SJSA1 (cell line): ENCODE measurements at places on chromosomes 12 and 14. TPM values are rescaled to one million over a fixed set of nuclear protein-coding genes. Genes with fewer than 3 reads are reported as not detected.

GRCh38 chr12:109738878-109739665, 25.4 kb downstream of the FAM222A start:
- peak overlapping the region; percentile 28; the same call in 1 of the 2 replicates for H3K27ac ChIP-seq
- no peaks in the 10 kb centered on the region for H3K36me3 ChIP-seq
- H3K27me3 ChIP-seq = no peaks in the 10 kb centered on the region
- no peak overlapping the region for H3K4me3 ChIP-seq

GRCh38 chr14:100381395-100382105, 58.4 kb downstream of the SLC25A47 start:
- no peak overlapping the region for H3K4me3 ChIP-seq
- H3K4me1 ChIP-seq = peaks cover 15% of the 10 kb centered on the region
- no peak for DNase-seq
- H3K36me3 ChIP-seq = peaks cover 10% of the 10 kb centered on the region
- H3K27ac ChIP-seq = no peak overlapping the region
- H3K27me3 ChIP-seq = no peaks in the 10 kb centered on the region

- no peak overlapping the region for H3K27ac ChIP-seq
- peaks cover 14% of the 10 kb centered on the region for H3K4me1 ChIP-seq
- peaks cover 8% of the 10 kb centered on the region for H3K36me3 ChIP-seq
- no peak overlapping the region for H3K4me3 ChIP-seq
- no peaks in the 10 kb centered on the region for H3K27me3 ChIP-seq
Observed at GRCh38 chr14:39434401-39434800, 2.2 kb upstream of the FBXO33 start.

GRCh38 chr12:107778383-107779025, 4.0 kb downstream of the ASCL4 start:
- H3K27me3 ChIP-seq = peaks cover 47% of the 10 kb centered on the region
- no peak overlapping the region for H3K27ac ChIP-seq
- no peak overlapping the region for H3K4me3 ChIP-seq
- H3K36me3 ChIP-seq = no peaks in the 10 kb centered on the region
- no peaks in the 10 kb centered on the region for H3K4me1 ChIP-seq
- DNase-seq = no peak

Gene GPRC5D
- total RNA-seq = not detected in 2 replicates

DNA sequence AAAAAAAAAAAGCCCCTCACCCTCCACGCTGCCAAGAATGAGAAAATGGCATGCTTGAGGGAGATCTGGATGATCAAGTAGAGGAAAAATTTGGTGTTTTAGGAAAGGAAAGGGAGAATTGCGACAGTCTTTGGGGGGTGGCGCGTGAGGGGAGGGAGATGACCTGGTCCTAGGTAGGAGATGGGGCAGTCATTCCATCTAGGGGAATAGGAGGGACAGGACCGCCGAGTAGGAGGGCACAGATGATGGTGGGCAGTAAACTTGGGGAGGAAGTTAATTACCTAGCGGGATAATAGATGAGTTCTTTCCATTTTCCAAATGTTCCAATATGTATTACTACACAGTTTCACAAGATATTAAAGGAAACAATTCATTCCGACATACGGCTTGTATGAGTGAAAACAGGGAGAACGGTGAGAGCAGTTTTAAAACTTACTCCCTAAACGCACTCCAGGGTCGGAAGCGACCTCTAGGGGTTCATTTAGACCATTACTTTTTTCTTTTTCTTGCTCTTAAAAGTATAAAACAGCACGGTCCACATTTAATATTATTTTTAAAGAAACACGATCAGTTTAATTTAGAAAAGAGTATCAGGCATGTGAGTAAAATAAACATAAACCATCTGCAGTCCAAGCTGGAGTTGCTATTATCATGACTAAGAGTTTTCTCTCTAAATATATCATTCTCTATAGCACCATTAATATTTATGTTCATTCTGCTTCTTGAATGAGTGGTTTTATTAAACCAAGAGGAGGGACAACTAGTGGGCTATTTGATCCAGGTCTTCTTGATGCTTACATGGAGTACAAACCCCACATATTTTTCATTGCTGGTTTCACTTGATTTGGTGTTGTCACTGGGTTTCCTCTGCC, 3.0 kb upstream of the FNTB start:
- no peak overlapping the region for H3K27ac ChIP-seq
- no peaks in the 10 kb centered on the region for H3K36me3 ChIP-seq
- no peak overlapping the region for H3K4me3 ChIP-seq
- peaks cover 5% of the 10 kb centered on the region; the same call in 1 of the 2 replicates for H3K4me1 ChIP-seq

DNA sequence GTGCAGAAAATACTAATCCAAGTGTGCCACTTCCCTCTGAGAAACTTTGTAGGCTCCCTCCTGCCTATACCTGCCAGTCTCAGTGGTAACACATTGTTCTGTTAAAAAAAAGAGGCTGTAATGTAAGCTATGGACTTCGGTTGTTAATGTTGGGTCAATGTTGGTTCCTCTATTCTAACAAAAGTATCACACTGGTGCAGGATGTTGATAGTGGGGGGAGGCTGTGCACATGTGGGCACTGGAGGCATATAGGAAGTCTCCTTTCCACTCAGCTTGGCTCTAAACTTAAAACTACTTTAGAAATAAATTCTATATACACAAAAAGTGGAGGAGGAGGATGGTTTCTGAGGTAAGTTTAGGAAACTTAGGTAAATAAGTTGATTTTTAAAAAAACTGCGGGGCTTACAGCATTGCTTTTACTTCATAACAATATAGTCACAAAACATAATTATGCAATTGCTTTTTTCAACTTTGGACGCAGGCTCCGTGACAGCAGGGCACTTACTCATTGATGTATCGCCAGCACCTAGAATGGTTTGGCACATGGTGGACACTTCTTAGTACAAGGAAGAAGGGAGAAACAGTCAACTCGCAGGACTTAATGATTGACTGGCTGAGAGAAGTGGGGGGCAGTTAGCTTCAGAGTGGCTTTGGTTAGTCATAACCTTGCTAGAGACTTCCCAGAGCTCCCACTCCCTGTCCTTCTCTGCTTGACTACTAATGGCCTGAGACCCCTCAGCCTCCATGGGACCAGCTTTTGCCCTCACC, 7.9 kb upstream of the NYNRIN start:
- no peak overlapping the region for H3K4me3 ChIP-seq
- no peak for DNase-seq
- peaks cover 18% of the 10 kb centered on the region for H3K4me1 ChIP-seq
- no peaks in the 10 kb centered on the region for H3K36me3 ChIP-seq
- no peaks in the 10 kb centered on the region for H3K27me3 ChIP-seq
- no peak overlapping the region for H3K27ac ChIP-seq

Gene SAMD15
- 0.19 and 0.82 TPM in 2 replicates for total RNA-seq

Gene TAS2R46
- 0.89 and 6.9 TPM in 2 replicates for total RNA-seq

GRCh38 chr14:58098507-58098906, 53.5 kb downstream of the ARMH4 start:
- H3K27me3 ChIP-seq = peaks cover 17% of the 10 kb centered on the region
- DNase-seq = no peak

- H3K36me3 ChIP-seq = no peaks in the 10 kb centered on the region
- no peaks in the 10 kb centered on the region for H3K4me1 ChIP-seq
- DNase-seq = no peak
- no peak overlapping the region for H3K27ac ChIP-seq
- H3K4me3 ChIP-seq = no peak overlapping the region
Observed at GRCh38 chr14:28756884-28757570, 9.6 kb upstream of the FOXG1 start.

- H3K27me3 ChIP-seq = no peaks in the 10 kb centered on the region
- peaks cover 36% of the 10 kb centered on the region for H3K36me3 ChIP-seq
- no peak overlapping the region for H3K4me3 ChIP-seq
- H3K4me1 ChIP-seq = peaks cover 15% of the 10 kb centered on the region
- no peak overlapping the region for H3K27ac ChIP-seq
Observed at GRCh38 chr14:52914295-52914694, 36.6 kb downstream of the FERMT2 start.

Gene BCL11B
- total RNA-seq = 2.1 and 2.6 TPM in 2 replicates

DNA sequence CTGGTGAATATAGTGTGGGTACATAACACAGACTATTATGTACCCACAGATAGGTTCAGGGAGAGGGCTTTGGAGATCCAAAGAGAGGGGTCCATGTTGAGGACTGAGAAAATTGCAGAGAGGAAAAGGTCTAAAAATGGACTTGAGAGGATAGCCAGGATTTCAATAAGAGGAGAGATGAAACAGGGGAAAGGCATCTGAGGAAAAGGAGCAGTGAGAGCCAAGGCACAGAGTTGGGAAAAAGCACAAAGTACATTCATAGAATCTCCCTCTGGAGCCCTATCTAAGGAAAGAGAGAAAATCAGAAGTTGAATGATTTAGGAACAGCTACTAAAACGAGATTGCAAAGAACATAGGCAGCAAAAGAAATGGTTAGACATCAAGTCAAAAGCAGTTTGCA, 182.8 kb downstream of the SRGAP1 start:
- no peak overlapping the region for H3K27ac ChIP-seq

DNA sequence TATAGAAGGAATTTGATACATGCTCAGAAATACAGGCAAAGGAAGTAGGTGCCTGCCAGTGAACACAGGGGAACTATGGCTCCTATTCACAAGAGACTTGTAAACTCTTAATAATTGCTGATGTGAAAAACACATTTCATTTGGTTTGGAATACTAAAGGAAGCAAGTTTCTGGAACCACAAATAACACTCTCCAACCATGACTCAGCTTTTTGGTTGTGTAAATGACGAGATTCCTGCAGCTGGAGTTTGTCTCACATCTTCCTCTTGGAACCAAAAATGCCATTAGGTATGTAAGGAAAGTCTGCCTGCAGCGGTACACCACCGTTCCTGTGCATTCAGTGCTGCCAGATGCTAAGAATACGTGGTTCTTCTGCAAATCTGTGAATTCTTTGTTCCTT, 4.5 kb upstream of the OR11H6 start:
- no peaks in the 10 kb centered on the region for H3K36me3 ChIP-seq
- no peak overlapping the region for H3K4me3 ChIP-seq
- no peak overlapping the region for H3K27ac ChIP-seq
- H3K27me3 ChIP-seq = no peaks in the 10 kb centered on the region
- DNase-seq = no peak

Gene RPS6KL1
- not detected in 2 replicates for total RNA-seq

DNA sequence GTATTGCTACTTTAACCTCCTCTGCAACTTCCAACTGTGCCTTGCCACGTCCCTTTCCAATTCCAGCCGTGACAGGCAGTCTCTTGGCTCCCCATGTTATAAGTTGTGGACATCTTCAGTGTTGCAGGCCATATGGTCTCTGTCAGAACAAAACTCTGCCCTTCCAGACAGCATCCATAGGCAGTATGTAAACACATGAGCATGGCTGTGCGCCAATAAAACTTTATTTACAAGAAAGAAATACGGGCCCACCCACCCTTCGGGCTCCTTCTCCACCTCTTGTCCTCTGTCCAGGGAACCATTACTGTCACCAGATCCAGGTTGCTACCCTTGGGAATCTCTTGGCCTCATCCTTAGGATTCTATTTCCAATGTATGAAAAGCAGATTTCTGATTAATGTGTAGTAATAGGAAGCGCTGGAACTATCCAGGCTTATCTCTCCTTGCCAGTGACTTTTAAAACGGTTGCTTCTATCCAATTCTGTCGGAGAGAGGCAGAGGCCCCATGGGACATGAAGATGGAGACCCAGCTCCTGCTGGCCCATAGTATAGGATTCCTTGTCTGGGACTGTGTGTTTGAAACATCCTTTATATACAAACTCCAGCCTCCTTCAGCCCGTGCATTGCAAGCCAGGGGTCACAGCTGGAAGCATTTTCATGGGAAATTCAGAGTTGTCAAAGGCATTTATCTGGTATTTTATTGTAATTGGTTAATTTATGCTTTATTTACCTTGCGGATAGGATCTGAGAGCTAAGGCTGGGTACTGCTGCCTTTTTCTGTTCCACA, 114.4 kb downstream of the ZNF664 start:
- no peaks in the 10 kb centered on the region for H3K4me1 ChIP-seq
- H3K27me3 ChIP-seq = no peaks in the 10 kb centered on the region
- DNase-seq = no peak
- H3K36me3 ChIP-seq = no peaks in the 10 kb centered on the region
- no peak overlapping the region for H3K27ac ChIP-seq

- no peak overlapping the region for H3K27ac ChIP-seq
- no peaks in the 10 kb centered on the region for H3K36me3 ChIP-seq
- peak; percentile 85 for DNase-seq
Observed at GRCh38 chr12:46459861-46460545, 87.4 kb upstream of the SLC38A2 start.

Gene USP44
- total RNA-seq = 0.44 and 1.6 TPM in 2 replicates

DNA sequence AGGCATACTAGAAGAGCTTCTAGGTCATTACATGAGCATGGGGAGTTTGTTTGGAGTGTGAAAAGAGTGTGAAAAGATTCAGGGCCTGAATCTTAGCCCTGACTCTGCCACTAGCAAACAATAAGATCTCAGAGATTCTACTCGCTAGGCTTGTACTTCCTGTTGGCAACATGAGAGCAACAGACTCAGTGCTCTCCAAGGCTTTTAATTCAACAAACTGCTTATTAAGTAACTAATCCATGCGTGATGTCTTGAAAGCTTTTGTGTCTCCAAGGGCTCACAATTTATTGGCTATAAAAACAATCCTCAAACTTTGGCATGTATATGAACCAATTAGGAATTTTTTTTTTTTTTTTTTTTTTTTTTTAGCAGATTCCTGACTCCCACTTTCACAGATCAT, 105.1 kb downstream of the STXBP6 start:
- DNase-seq = no peak
- H3K27me3 ChIP-seq = no peaks in the 10 kb centered on the region
- H3K36me3 ChIP-seq = no peaks in the 10 kb centered on the region
- no peaks in the 10 kb centered on the region; the same call in 1 of the 2 replicates for H3K4me1 ChIP-seq
- no peak overlapping the region for H3K4me3 ChIP-seq

DNA sequence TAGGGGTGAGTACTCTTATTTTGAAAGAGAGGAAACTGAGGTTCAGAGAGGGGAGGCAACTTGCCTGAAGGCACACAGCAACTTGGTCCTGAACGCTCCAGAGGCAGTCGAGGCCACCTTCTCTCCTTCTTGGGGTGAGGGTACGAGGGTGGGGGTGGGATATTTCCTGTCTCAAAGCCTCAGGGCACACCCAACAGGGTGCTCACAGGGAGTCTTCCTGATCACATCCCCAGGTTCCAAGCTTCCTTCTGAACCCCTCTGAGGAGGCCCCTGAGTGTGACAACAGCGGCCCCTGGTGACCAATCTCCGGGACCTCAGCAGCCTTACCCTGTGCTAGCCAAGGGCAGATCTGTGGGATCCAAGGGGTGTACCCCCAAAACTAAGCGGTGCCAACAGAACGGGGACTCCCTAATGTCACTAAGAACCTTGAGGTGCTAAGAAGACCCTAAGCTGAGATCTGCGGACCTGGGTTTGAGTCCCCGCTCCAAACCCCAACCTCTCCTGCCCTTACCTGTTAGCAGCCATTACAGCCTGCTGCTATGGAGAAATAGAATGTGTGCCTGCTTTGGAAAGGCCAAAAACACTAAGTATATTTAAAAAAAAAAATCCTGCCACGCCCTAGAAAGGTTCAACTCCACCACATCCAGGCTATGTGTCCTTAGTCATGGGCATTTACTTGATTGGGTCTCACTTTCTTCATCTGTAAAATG, 57.9 kb downstream of the TRPV4 start:
- no peak overlapping the region for H3K27ac ChIP-seq
- H3K36me3 ChIP-seq = no peaks in the 10 kb centered on the region
- peak; percentile 52 for DNase-seq
- no peaks in the 10 kb centered on the region for H3K27me3 ChIP-seq
- no peaks in the 10 kb centered on the region for H3K4me1 ChIP-seq
- H3K4me3 ChIP-seq = no peak overlapping the region

- H3K27ac ChIP-seq = no peak overlapping the region
- no peaks in the 10 kb centered on the region for H3K36me3 ChIP-seq
- H3K27me3 ChIP-seq = no peaks in the 10 kb centered on the region
- no peak for DNase-seq
Observed at GRCh38 chr12:127767656-127768055, 499.3 kb upstream of the TMEM132C start.

GRCh38 chr12:132545955-132546354, 56.0 kb downstream of the FBRSL1 start:
- H3K27ac ChIP-seq = no peak overlapping the region
- H3K36me3 ChIP-seq = no peaks in the 10 kb centered on the region
- no peak overlapping the region for H3K4me3 ChIP-seq
- H3K4me1 ChIP-seq = no peaks in the 10 kb centered on the region
- no peak for DNase-seq

Gene KLRK1
- not detected in 2 replicates for total RNA-seq
